Epithelial cell of umbilical artery (primary cell): ENCODE measurements at places on chromosomes 1 and 21. TPM values are rescaled to one million over a fixed set of nuclear protein-coding genes. Genes with fewer than 3 reads are reported as not detected.

Gene GCSAML
- total RNA-seq = not detected in 2 replicates

Gene DNASE2B
- total RNA-seq = not detected in 2 replicates

Gene SLC25A34
- total RNA-seq = 0.61 TPM in 1 of 2 replicates, not detected in the other

Gene TTC22
- not detected in 2 replicates for total RNA-seq

Gene POU3F1
- total RNA-seq = not detected in 2 replicates

Gene TCP10L
- total RNA-seq = not detected in 2 replicates

Gene OR2W3
- total RNA-seq = not detected in 2 replicates

Gene SLC30A2
- not detected in 2 replicates for total RNA-seq

Gene VAMP3
- total RNA-seq = 82.5 and 95.0 TPM in 2 replicates

Gene CFHR1
- total RNA-seq = not detected in 2 replicates

Gene AMY1C
- not detected in 2 replicates for total RNA-seq

Gene SLC44A5
- 2.9 and 12.0 TPM in 2 replicates for total RNA-seq

Gene CNKSR1
- 0.30 TPM in 1 of 2 replicates, not detected in the other for total RNA-seq

Gene NCAM2
- total RNA-seq = 0.97 and 1.4 TPM in 2 replicates

Gene TCHH
- total RNA-seq = not detected in 2 replicates

Gene FAAH
- 0.32 and 2.1 TPM in 2 replicates for total RNA-seq

Gene SELENBP1
- 11.0 and 18.7 TPM in 2 replicates for total RNA-seq

Gene S100A8
- not detected in 2 replicates for total RNA-seq

Gene FAM229A
- 0.32 and 0.61 TPM in 2 replicates for total RNA-seq

Gene KRTAP13-2
- total RNA-seq = not detected in 2 replicates

Gene PLCH2
- not detected in 2 replicates for total RNA-seq

Gene SPATA1
- total RNA-seq = 1.6 TPM in 1 of 2 replicates, not detected in the other

Gene BLACAT1
- not detected in 2 replicates for total RNA-seq

Gene GAS5
- total RNA-seq = 505 and 678 TPM in 2 replicates
